PC-9 (cell line): ENCODE measurements at places on chromosomes 7 and 10.

DNA sequence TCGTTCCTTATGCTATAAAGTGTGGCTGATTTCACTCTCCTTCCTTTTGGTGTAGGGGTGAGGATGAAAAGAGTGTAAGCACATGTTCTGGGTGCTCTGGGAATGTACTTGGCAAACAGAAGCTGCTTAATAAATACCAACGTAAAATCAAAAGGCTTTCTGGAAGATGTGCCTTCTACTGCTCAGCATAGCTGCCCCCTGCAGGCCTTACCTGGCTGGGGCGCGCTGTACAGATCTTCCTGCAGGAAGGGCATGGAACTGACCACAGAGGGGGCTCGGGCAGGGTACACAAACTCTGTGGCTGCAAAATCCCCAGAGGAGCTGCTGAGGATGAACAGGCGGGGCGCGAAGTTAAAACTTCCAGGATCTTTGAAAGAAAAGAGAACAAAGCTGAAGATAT, 169.4 kb downstream of the SVIL start:
- no peak for DNase-seq

DNA sequence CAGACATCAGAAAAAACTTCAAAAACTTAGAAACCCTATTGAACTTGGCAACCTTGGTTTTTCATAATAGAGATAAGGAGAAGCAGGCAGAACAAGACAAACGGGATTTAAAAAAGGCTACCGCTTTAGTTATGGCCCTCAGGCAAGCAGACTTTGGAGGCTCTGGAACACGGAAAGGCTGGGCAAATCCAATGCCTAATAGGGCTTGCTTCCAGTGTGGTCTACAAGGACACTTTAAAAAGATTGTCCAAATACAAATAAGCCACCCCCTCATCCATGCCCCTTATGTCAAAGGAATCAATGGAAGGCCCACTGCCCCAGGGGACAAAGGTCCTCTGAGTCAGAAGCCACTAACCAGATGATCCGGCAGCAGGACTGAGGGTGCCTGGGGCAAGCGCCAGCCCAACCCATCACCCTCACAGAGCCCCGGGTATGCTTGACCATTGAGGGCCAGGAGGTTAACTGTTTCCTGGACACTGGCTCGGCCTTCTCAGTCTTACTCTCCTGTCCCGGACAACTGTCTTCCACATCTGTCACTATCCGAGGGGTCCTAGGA, 115.3 kb downstream of the NRCAM start:
- peak; percentile 94 for DNase-seq

GRCh38 chr7:91137788-91138368, 126.4 kb upstream of the FZD1 start:
- DNase-seq: no peak

DNA sequence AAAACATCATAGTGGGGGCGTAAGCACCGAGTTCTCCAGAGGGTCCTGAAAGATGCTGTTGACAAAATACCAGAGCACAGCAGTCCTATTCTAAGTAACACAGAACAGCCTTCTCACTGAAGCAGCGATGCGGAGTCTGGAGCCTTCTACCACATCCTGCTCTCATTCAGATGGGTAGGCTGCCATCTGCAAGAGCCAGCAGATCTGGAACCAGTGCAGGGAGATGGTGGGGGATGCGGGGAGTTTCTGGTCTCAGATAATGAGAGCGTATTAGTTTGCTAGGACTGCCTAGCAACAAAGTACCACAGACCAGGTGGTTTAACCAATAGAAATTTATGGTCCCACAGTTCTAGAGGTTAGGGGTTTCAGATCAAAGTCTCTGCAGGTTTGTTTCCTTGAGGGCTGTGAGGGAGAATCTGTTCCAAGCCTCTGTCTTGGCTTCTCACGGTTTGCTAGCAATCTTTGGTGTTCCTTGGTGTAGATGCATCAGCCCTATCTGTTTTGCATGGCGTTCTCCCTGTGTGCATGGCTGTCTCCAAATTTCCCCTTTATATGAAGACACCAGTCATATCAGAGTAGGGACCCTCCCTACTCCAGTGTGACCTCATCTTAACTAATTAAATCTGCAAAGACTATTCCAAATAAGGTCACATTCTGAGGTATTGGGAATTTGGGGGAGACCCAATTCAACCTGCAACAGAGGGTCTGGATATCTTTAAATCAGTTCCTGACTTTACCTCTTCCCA, 52.0 kb upstream of the STEAP1B start:
- DNase-seq: no peak

GRCh38 chr7:64672414-64672813, 6.5 kb downstream of the ZNF107 start:
- DNase-seq: no peak

DNA sequence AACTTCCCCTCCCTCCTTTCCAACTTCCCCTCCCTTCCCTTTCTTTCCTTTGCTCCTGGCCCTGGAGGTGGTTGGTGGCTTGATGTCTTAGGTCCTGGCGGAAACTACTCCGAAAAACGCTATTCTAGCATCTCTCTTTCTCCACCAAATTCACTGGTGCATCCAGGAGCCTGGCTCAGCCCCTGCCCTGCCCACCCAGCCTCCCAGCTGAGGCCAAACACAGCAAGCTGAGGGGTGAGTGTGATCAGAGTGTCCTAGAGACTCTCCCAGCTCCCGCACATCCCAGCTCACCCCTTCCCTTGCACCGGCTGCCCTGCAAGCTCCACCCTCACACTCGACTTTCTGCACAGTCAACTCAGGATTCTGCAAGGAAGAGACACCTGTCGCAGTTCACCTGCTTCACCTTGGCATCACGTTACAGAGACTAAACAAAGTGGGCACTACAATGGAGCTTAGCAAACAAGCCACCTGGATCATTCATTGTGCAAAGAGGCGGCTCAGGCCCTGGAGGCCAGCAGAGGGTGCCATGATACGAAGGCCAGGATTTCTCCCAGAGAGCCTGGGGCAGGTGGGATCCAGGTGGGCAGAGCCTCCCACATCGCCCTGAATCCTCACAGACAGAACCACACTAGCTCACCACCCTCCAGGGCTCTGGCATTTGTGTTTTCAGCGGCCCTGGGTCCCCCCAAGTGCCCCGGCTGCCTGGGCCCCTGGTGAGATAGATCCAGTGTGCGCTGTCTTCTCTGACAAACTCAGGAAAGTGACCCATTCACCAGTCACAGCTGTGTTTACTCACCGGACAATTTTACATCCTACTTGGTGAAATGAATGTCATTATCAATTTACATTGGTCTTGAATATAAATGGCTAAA, 169.6 kb downstream of the TCERG1L start:
- no peak for DNase-seq

DNA sequence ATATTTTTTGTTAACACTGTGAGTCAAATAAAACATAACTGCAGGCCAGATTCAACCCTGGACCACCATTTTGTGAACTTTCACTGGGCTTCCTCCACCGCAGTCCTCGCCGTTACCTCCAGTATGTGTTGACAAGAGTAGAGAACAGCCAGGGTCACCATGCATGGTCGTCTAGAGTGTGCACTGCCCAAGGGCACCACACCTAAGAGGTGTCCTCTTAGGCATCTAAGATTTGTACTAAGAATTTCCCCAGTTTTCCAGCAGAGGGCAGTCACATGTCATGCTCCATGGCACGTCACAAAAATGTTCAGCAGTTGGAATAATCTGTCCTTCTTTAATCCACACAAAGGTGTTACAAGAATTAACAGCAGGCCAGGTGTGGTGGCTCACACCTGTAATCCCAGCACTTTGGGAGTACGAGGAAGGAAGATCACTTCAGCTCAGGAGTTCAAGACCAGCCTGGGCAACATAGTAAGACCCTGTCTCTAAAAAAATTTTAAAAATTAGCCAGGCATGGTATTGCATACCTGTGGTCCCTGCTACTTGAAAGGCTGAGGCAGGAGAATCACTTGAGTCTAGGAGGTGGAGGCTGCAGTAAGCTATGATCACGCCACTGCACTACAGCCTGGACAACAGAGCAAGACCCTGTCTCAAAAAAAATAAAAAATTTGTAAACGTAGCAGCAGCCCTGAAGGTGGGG, 71.2 kb upstream of the FOXK1 start:
- DNase-seq: peak; percentile 66

- peak; percentile 71 for DNase-seq
Measured at GRCh38 chr10:16441173-16441840, 4.5 kb downstream of the PTER start.

GRCh38 chr10:130836344-130836743, 475.2 kb downstream of the TCERG1L start:
- DNase-seq: no peak
